KG1 (cell line): ENCODE measurements at places on chromosomes 16 and 17.

DNA sequence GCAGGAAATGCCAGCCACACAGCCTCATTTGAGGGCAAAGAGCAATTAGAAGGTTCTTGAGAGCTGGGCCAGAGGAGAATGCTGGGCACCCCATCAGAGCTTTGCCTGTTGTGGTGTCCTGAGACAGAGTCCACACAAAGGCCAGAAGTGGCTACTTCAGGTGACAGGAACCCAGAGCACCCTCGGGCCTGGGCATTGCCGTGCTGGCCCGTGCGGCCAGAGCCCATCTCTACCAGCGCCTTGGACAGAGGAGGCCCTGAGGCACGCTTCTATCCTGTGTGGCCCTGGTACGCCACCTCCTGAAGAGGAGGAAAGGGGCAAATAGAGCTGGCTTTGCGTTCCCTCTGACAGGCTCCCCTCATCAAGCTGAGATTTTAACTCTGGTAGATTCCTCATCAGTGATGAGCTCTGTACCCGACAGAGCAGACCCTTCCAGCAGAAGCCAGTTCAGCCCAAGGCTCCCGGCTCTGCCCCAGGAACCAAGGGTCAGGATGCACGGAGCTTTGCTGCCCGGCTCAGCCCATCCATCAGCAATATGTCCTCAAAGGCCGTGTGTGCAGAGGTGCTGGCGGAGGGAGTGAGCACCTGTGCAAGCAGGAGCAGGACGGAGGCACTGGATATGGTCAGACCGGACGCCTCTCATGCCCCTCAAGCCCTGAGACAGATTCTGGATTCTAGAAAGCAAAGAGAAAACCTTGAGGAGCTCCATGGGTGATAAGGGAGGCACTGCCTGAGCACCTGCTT, 3.4 kb upstream of the RASD1 start:
- no peak for DNase-seq

DNA sequence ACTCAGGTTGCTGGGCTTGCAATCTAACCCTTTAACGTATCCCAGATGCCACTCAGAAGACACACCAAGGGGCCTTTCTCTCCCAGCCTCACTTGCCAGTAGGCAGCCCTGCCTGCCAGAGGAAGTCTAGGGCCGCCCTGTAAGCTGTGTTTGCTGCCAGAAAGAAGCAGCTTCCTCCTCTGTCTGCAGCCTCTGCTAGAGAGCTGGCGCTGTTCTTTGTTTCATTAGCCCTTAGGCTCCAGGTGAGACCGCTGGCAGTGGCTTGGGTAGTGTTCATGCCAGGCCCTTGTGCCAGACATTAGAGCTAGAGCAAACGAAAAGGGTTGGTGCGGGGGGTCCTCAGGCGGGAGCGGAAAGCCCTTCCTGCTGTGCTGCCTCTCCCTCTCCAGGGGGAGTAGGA, 8.9 kb downstream of the CTRL start:
- no peak for DNase-seq

GRCh38 chr17:9028202-9028987, 7.1 kb downstream of the NTN1 start:
- no peak for DNase-seq

DNA sequence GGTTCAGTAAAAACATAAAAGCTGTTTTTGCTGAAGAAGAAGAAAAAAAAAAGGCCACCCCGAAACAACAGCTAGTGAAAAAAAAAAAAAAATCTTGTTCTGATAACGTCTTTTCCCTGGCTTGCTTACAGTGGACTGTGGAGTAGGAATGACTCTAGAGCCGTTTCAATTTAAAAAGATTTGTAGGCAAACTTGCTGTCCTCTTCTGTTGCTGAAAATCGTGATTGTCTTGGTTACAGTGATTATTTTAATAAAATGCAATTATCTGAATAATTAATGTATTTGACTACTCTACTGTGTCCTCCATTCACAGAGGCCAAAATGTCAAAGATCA, 190.6 kb upstream of the TBX2 start:
- no peak for DNase-seq

DNA sequence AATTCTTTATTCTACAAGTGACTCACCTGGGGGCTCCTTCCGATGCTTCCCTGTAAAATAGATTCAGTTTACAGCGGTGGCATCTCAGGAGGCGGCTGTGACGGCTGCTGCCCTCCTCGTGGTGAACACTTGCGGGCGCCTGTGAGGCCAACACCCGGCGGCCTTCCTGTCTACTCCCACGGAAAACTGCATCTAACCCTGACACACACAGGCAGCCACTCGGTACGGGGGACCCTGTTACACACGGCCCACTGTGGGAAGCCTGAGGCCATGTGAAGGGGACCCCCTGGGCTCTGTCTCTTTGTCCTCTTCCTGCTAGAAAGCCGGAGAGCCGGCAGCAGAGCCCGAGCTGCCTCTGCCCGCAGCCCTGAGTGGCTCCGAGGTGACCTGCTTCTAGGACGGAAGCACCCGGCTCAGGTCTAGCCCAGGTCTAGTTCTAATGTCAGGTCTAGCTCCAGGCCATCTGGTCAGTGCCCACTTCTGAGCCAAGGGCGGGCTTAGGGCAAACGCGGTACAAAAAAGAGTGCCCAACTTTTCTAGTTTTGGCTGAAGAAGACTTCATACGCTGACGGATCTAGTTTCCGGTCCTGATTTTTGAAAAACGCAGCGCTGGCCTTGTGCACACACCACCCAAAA, 159.4 kb downstream of the ENGASE start:
- no peak for DNase-seq

- DNase-seq, result no peak
These were observed 2.1 kb downstream of the FAM20A start for GRCh38 chr17:68599091-68599490.

GRCh38 chr16:89476811-89477261, 13.5 kb downstream of the ANKRD11 start:
- no peak for DNase-seq

- no peak for DNase-seq
These were observed 338.5 kb downstream of the MAF start for GRCh38 chr16:79261944-79262552.

DNA sequence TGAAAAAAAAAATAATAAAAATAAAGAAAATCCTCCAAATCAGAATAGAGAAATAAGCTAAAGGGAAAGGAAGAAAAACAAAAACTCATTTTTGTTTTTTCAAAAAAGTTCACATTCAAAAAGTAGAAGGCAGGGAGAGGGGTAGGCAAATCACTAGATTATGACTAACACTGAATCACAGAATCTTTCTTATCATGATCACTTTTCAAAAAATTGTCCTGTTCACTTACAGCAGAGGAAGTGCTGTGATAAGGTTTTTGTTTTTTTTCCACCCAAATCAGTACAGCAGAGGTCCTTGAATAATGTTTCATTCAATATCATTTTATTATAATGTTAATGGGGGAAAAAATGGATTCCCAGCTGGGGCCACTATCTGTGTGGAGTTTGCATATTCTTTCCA, 106.4 kb downstream of the CA4 start:
- no peak for DNase-seq

DNA sequence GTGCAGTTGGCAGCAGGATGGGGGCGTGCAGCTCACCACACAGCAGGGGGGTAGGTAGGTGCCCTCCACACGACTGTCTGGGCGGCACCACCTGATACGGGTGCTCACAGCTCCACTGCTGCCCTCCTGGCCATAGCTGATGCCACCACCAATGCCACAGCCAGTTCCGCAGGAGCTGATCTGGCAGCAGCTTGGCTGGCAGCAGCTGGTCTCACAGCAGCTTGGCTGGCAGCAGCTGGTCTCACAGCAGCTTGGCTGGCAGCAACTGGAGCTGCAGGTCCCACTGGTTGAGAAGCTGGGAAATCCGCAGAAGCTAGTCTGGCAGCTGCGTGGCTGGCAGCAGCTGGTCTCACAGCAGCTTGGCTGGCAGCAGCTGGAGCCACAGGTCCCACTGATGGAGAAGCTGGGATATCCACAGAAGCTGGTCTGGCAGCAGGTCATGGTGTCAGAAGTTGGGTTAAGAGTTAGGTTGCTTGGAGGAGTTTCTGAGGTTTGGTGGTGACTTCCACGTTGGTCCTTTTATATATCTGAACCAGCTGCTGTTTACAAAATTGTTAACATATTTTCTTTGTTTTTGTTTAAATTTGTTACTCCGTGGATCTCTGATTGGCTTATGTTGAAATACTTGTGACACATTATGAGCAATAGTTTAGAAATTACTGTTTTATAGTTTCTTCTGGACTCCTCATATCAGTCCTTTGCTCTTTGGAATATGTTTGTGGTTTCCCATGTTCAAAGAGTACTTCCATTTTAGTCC, at the start of gene KRTAP1-5:
Gene KRTAP1-5, minus strand, starts transcription at position 494 of the 757 bp plus-strand sequence. Its CDS starts 53 bp downstream, at position 441.
- DNase-seq, result no peak

- no peak for DNase-seq
These were observed 7.2 kb upstream of the TBKBP1 start for GRCh38 chr17:47686664-47687327.

GRCh38 chr17:27495460-27495859, 39.2 kb downstream of the KSR1 start:
- DNase-seq, result no peak

DNA sequence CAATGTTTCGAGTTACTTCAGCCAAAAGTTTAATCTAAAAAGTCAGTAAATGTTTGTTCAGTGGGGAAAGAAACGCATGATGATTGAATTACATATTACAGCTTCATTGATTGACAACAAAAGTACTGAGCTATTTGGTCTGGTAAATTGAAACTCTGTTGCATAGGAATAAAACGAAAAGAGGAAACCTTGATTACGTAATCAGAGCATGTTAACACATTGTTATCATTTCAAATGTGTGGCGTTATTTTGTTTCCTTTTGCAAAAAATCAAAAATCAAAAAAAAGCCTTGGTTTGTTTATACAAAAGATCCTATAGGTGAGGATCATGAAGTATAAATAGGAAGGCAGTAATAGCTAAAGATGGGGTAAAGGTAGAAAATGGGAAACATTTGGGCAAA, 19.5 kb upstream of the CA10 start:
- DNase-seq, result no peak

DNA sequence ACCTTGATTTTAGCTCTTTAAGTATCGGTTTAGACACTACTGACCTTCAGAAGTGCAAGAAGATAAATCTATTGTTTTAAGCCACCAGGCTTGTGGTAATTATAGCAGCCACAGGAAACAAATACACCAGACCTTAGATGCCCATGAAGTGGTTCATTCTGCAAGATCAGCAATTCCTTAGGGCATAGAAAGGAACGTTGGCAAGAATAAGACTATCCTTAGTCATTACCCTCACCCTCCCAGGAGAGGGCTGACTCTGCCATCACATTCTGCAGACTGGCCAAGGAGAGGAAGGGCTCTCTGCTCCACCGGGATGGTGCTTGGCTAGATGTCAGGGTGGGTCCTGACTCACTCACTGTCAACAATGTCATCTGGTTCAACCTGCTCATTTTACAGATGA, 14.1 kb upstream of the NDEL1 start:
- DNase-seq, result no peak

DNA sequence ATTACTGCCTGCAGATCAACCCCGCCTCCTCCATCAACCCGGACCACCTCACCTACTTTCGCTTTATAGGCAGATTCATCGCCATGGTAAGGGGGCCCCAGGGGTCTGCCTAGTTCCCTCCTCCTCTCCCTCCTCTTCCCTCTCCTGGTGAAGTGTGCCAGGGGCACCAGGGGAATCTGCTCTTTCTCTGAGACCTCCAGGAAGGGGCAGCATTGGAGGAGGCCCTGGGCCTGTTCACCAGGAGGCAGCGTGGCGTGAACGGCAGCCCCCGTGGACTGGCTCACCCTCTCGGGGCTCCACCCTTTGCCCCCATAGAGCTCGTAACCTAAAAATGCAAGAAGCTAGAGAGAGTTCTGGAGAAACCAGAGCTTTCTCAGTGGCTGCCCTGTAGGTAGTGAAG, 17.1 kb upstream of the CLEC18A start:
- no peak for DNase-seq

DNA sequence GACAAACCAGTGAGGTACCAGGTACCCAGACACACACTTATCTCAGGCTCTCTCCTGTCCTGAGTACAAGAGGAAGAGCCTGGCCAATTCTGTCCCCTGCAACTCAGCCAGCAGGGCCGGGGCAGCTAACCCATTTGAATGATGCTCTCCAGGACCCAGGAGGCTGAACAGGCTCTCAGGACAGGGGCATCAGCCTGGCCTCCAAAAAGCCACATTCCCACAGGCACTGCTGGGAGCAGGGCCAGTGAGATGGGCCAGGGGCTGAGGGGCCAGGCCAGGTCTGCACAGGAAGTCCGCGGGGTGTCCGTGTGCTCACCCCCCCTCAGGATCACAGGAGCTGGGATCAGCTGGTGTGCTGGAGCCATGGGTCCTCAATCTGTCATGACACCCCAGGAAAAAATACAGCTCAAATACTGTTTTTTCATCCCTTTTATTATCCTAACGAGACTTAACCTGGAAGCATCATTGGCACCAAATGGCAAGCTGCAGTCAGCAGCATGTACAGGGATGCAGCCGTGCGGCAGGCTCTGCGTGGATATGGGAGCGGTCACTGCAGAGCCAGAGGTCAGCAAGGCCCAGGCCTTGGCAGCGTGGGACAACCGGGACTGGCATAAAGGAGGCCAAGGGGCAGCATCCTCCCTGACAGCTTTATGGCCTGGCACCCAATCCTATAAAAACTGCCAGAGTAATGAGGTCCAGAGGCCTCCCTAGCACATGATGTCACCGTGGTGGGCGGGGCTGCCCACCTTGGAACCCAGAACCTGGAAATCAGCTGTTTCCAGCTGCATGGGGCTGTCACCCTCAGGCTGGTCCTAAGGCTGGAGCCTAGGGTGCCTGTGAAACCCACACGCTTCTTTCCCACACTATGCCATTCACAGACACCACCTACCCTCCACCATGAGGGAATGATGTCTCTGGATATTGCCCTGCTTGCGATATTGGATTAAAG, 276.7 kb downstream of the C16orf95 start:
- no peak for DNase-seq

DNA sequence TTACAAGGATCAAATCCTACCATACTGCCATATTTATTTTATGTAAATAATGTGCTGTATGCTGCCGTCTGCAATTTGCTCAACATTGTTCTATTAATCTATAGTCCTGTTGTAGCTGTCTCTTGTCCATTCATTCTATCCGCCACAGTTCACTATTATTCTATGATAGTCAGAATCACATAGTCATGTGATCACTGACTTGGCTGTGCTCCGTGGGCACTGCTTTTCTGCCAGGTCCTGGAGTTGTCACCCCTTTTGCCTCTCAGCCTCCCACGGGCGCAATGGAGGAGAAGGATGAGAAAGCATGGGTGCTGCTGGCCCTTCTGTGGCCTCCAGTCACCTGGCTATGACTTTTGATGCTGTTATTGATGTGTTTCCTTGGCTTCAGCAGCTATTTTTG, 37.3 kb upstream of the ANKFY1 start:
- no peak for DNase-seq

- DNase-seq, result no peak
These were observed 3.3 kb downstream of the GOT2 start for GRCh38 chr16:58730724-58731370.

DNA sequence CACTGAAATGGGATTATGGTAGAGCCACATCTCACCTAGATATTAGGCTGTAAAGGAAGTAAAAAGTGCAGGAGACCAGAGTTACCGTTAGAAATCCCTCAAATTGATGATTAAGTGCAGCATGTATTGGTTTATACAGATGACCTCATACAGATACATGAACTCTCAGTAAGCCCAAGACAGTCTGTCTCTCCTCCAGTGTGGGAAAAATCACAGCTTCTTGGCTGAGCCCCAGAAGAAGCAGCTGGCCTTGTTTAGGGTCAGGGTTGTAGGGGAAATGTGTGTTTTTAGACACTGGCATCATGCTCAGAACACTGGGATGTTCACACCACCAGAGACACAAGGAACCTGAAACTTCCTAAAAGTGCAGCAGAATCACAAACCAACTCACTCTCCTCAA, 135.9 kb downstream of the KATNIP start:
- DNase-seq, result no peak
